Renal pelvis (tissue), 12 donors: ENCODE measurements at places on chromosomes 11 and 22.

DNA sequence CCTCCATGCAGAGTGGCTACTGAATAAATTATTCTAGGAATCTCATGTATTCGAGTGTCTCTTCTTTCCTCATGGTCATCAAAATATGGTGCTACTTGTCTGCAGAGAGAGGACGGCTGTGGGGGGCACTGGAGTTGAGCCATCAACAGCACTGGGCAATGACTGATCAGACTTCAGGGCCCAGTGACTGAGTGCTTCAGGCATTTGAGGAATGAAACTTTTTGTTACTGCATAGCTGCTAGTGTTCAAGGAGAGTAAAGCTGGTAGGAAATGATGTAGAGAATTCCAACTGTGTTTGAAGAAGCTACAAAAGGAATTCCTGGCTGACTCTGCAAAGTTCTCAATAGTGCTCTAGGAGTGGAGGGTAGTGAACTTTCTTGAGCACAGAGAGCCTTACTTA lies 277.7 kb downstream of the CADM1 start:
- DNase-seq = no peak

DNA sequence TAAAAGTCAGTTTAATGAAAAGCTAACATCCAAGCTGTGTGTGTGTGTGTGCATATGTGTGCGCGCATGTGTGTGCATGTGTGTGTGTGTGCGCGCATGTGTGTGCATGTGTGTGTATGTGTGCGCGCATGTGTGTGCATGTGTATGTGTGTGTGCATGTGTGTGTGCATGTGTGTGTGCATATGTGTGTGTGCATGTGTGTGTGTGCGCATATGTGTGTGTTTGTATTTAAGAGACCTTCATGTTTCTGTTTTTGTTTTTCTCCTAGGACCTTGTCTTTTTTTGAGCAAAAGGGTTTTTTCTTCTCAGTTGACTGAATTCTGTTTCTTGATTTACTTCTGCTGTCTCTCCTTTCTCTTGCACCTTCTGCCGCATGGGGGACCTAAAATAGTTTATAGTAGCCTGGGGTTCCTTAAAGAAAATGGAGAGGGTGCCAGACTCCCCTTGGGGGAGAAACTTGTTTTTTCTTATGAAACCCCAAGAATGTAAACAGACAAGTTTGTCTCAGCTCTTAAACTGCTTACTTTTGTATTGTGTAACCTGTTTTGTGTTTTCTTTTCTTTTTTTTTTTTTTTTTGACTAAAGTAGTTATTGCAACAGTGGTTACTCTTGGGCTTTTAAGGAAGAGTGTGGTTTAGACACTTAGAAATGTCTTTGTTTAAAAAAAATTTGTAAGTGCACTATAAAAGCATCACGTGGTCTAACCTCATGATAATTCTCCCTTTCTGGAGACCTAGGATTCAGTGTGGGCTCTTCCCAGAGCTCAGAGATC lies 53.0 kb downstream of the OSBPL5 start:
- no peak for DNase-seq

- DNase-seq = no peak
Observed at GRCh38 chr11:111976119-111976766, 39.1 kb downstream of the DIXDC1 start.

GRCh38 chr11:100681064-100681502 lies 6.0 kb upstream of the ARHGAP42 start:
- DNase-seq = peak; percentile 39
